Occipital lobe (tissue), 3 donors: ENCODE measurements at places on chromosomes 11 and 22. TPM values are rescaled to one million over a fixed set of nuclear protein-coding genes. Genes with fewer than 3 reads are reported as not detected.

The MS4A18 gene
- not detected for total RNA-seq

The OR51B4 gene
- 0.31 TPM for total RNA-seq

The GANAB gene
- 61.8 TPM for total RNA-seq

The KCNJ1 gene
- total RNA-seq = not detected

The ALG8 gene
- 55.2 TPM for total RNA-seq

The SEC14L2 gene
- 9.5 TPM for total RNA-seq

The SERPING1 gene
- 9.0 TPM for total RNA-seq

The IFITM1 gene
- total RNA-seq = 6.9 TPM

The LIF gene
- not detected for total RNA-seq

The MS4A4A gene
- total RNA-seq = 4.4 TPM

The OR51E2 gene
- not detected for total RNA-seq

The CCDC116 gene
- total RNA-seq = 0.16 TPM

The CYTH4 gene
- total RNA-seq = 2.3 TPM

The SLC5A1 gene
- not detected for total RNA-seq

The OR2AG2 gene
- 0.47 TPM for total RNA-seq
